HEK293T (cell line): ENCODE measurements at places on chromosomes 2 and 18.

- DNase-seq = no peak
Measured at GRCh38 chr18:23563377-23564043, 22.8 kb downstream of the NPC1 start.

GRCh38 chr18:50704357-50704940 lies 115.4 kb downstream of the MRO start:
- DNase-seq = no peak

- no peak for DNase-seq
Measured at GRCh38 chr18:14975431-14975830, 227.5 kb downstream of the ANKRD30B start.

- DNase-seq = no peak
Measured at GRCh38 chr2:100895934-100896685, 76.2 kb downstream of the NPAS2 start.

DNA sequence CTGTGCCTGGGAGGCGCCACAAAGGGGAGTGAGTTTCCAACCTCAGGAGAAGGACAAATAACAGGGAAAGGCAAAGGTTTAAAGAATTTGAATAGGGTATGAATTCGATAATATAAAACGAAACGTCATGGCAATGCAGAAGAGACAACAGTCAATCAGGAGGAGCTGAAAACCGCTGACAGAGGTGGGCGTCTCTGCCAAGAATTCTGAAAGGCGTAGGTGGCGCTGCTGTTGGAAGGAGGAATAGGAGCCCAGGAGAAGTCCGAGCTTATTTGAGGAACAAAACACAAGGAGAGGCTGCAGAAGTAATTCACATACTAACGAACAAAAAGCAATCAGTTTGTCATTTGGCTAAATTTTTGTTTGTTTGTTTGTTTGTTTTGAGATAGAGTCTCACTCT lies 485.8 kb upstream of the POU3F3 start:
- no peak for DNase-seq
